ENCODE measurements at places on chromosomes 5 and 9.
A peak's percentile ranks its signal among the peaks of the same experiment; 100 is the strongest.

DNA sequence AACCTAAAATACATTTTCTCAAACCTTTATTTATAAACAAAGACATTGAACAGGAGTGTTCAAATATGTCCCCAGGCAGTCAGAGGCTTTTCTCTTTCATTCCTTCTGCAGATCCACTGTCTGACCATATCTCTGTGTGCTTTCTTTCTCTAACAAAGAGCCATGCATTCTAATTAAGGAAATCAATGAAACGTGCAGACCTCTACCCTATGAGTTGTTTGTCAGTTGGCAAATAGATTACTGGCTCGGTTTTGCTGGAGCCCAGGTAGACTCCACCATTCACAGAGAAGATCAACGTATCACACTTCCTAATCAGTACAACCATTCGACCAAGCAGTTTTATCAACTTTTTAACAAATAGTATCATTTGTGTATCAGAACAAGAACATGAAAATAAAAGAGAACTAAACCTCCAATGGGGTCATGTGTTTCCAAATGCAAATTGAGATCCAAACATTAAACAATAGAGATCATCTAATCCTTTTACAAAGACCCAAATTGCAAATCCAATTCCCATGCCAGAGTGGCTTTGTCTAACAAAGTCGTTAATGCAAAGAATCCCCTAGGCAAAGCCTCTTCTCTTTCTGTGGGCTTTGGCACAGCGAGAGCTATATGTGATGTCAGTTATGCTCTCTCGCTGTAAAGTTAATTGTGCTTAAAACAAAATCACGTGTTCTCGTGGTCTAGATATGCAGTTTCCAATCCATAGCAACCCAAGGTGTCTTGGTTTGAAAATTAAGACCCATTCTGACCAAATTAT, 16.8 kb downstream of the KLF4 start:
- no peak for DNase-seq

DNA sequence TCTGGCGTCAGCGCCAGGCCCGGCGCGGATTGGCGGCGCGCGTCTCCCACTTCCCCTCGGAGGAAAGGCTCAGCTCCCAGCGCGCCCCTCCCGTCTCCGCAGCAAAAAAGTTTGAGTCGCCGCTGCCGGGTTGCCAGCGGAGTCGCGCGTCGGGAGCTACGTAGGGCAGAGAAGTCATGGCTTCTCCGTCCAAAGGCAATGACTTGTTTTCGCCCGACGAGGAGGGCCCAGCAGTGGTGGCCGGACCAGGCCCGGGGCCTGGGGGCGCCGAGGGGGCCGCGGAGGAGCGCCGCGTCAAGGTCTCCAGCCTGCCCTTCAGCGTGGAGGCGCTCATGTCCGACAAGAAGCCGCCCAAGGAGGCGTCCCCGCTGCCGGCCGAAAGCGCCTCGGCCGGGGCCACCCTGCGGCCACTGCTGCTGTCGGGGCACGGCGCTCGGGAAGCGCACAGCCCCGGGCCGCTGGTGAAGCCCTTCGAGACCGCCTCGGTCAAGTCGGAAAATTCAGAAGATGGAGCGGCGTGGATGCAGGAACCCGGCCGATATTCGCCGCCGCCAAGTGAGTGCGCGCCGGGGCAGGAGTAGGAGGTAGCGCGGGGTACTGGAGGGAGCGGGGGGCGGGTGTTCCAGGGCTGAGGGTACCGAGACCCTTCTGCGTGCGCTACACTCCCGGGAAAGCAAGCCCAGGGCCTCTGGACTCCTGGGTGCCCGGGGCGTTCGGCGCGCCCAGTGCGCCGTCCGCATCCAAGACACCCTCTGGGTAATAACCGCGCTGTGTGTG, at the start of gene MSX2:
TSS of gene MSX2 (plus strand) at position 99 of the 777 bp plus-strand sequence. CDS start at position 177, 78 bp downstream.
- no peak for DNase-seq

GRCh38 chr5:88094403-88094802, 174.2 kb downstream of the TMEM161B start:
- no peak for DNase-seq

- DNase-seq, result peak; percentile 73
Observed at GRCh38 chr9:129458155-129458661, 162.7 kb downstream of the C9orf50 start.

- DNase-seq, result no peak
Observed at GRCh38 chr9:35835766-35836165, 6.7 kb downstream of the TMEM8B start.

- no peak for DNase-seq
Observed at GRCh38 chr5:75438722-75439121, 72.7 kb downstream of the CERT1 start.

- DNase-seq, result no peak
Observed at GRCh38 chr5:124456249-124456648, 290.2 kb downstream of the ZNF608 start.

DNA sequence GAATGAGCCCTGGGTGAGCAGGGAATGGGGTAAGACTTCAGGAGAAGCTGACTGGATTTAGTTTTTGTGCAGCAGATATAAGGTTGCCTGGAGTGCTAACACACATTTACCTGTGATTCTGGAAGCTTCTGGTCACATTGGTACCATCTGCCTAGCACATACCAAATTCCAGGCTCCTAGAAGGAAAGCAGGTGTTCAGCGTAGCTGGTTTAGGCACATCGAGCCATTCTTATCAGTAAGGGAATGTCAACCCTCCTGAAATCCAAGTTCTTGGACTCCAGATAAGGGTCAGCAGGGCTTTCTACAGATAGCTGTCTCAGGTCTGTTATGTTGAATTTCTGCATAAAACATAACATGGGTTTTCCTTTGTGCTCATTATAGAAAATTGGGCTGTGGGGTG, 10.3 kb downstream of the TCERG1 start:
- no peak for DNase-seq

DNA sequence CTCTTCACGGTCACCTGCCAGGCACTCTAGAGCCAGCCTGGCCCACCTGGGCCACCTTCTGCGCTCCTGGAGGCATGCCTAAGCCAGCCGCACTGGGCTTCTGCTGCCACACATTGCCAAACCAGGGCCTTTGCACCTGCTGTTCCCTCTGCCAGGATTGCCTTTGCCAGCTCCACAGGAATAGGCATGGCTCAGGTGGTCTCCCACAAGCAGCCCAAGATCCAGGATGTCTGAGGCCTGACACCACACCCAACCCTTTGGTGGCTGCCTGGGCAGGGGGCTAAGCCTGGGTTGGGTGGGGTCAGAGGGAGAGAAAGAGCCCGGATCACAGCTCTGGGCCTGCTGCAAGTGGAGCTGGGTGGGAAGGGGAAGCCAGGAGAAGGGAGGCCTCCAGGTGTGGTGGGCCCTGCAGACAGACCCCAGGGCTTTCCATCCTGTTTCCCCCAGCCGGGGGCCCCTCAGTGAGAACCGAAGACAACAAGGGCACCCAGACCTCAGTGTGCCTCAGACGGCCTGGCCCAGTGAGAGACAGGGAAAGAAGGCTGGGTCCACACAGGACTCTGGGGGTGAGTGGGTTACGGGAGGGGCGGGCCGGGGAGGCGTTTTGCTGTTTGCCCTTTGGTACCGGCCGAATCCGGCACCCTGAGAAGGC, 672 bp upstream of the SUSD3 start:
- DNase-seq, result peak; percentile 66

- DNase-seq, result no peak
Observed at GRCh38 chr5:68449380-68449779, 233.8 kb downstream of the PIK3R1 start.
